ENCODE measurements at places on chromosomes 11 and 22.

- DNase-seq = no peak
Observed at GRCh38 chr11:43951231-43951630, 8.8 kb downstream of the C11orf96 start.

DNA sequence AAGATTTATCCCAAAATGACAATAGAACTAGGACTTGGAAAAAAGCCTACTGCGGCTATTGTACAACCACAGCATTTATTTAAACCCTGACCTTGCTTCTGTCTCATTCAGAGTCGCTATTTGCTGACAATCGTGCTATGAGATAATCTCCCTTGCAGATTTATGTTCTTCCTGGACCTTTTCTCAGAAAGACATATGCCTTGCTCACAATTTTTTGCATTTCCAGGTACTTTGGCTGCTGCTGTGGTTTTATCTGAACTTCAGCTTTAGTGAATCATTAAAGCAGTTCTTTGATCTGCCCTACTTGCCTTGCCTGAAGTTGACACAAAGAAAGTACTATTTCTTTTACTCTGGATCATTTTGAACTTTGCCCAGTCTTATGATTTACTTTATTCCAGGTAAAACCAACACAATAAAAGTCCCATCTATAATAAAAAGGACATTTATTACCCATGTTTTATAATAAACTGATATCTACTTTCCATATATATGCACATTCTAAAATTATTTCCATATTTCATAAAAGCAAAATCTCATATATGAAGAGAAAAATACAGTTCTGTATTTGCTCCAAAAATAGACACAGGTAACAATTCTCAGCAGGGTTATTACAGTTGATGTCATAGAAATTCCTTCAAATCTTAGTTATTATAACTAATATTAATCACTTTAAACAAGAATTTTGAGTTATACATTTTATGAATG lies 63.4 kb upstream of the CARD18 start:
- DNase-seq = no peak

GRCh38 chr11:29482510-29482909 lies 534.3 kb downstream of the KCNA4 start:
- DNase-seq = no peak

- DNase-seq = no peak
Observed at GRCh38 chr11:60910711-60911380, 3.1 kb upstream of the TMEM109 start.

- DNase-seq = peak; percentile 66
Observed at GRCh38 chr11:64970731-64971151, 1.2 kb downstream of the MAJIN start.

GRCh38 chr11:30016588-30017363 lies at the start of gene KCNA4:
KCNA4 (minus strand) TSS chr11:30017030; CDS start chr11:30012678, 4,352 bp downstream.
- no peak for DNase-seq

DNA sequence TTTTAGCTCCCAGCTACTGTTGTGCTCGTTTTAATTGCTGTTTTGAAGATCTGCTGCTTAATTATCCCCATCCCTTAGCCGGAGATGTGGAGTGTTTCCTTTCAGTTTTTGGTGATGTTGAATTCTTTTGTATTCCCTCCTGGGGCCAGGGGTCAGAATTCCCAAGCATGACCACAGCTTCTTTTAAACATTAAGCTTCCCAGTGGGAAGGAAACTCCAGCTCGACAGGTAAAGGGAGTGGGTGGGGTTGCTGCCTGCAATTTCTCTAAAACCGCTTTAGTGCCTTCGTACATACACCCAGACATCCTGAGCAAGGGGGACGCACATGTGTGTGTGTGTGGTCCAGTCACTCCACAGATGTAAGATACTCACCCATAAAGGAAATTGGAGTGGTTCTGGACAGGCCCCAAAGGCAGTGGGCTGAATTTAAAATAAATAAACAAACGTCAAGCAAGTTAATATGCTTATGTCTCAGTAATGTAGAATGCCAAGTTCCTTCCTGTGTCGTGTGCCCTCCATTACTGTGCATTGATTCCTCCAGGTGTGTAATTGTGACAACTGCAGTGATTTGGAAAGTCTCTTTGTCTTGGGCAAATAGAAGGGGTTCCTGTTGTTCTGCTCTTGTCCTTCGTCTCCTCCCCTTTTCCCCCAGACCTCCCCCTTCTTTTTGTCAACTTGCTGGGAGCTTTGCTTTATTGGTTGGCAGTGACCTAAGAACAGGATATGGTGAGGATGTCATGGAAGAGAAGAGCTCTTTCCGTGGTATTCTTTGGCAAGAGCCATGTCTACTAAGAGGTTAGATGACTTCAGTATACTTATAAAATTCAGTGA lies 19.2 kb upstream of the ADSL start:
- DNase-seq = peak; percentile 37

DNA sequence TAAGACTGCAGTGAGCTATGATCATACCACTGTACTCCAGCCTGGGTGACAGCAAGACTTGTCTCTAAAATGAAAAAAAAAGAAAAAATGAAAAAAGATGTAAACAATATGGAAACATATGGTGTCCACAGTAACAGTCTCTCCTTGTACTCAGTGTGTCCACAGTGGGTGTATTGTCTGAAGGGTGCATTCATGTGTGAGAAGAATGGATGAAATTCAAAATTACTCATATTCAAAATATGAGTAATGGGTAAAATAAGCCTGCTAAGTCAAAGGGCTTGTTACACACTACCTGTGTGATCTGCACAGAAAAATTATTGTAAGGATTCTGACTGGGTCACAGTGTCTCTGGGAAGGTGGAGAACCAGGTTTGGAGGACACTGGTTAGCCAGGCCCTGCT lies 26.9 kb downstream of the PPFIA1 start:
- no peak for DNase-seq

- DNase-seq = no peak
Observed at GRCh38 chr22:38942702-38943101, 14.7 kb upstream of the APOBEC3A start.

DNA sequence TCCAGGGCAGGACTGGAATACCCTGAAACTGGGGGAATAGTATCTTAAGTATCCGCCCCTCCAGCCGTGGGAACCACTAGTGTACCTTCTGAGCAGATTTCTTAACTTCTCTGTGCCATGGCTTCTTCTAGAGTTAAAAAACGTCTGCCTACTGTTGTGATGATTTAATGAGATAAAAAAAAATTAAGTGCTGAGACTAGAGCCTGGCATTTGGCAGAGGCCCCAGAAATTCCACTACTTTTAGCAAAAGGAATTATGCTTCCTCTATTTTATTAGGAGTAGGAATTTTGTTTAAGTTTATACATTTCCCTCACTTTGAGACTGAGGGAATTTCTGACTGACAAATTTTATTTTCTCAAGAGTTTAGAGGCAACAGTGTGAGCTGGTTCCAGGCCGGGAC lies 371.2 kb upstream of the B3GAT1 start:
- no peak for DNase-seq

DNA sequence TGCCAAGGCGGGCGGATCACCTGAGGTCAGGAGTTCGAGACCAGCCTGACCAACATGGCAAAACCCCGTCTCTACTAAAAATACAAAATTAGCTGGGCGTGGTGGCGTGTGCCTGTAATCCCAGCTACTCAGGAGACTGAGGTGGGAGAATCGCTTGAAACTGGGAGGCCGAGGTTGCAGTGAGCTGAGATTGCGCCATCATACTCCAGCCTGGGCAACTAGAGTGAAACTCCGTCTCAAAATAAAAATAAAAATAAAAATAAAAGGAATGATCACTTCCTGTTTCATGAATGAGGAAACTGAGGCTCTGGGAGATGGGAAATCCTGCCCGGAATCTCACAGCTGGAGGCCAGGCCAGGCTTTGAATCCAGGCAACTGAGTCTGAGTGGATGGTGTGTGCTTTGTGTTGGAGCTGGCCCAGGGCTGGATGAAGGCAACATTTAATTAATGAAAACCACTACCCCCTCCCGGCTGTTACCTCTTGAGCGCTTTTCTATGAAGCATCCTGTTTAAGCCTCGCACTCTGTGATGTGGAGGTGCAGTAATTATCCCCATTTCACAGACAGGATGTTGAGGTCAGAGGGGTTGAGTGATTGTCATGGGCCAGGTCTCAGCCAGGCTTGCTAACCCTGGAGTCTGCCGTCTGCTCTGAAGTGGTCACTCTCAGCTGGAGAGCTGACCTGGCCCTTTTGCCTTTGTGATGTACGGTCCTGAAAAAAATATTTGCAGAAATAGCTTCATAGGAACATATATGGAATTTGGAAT lies 27.8 kb downstream of the LRP5 start:
- DNase-seq = no peak

DNA sequence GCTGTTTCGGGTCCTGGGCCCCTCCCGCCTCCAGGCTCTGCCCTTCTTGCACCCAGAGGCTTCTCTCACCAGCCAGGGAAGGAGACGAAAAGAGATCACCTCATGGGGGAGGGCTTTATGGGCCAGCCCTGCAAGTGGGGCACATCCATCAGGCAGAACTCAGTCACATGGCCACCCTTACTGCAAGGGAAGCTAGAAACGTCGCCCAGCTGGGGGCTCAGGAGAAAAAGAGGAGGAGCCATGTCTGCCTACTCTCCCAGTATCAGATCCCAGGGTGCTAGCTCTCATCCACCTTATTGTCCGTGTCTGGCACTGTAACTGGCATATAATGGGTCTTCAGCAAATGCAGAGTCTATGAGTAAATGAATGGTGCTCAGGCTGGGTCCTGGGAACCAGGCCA lies 24.2 kb downstream of the MFNG start:
- DNase-seq = no peak

DNA sequence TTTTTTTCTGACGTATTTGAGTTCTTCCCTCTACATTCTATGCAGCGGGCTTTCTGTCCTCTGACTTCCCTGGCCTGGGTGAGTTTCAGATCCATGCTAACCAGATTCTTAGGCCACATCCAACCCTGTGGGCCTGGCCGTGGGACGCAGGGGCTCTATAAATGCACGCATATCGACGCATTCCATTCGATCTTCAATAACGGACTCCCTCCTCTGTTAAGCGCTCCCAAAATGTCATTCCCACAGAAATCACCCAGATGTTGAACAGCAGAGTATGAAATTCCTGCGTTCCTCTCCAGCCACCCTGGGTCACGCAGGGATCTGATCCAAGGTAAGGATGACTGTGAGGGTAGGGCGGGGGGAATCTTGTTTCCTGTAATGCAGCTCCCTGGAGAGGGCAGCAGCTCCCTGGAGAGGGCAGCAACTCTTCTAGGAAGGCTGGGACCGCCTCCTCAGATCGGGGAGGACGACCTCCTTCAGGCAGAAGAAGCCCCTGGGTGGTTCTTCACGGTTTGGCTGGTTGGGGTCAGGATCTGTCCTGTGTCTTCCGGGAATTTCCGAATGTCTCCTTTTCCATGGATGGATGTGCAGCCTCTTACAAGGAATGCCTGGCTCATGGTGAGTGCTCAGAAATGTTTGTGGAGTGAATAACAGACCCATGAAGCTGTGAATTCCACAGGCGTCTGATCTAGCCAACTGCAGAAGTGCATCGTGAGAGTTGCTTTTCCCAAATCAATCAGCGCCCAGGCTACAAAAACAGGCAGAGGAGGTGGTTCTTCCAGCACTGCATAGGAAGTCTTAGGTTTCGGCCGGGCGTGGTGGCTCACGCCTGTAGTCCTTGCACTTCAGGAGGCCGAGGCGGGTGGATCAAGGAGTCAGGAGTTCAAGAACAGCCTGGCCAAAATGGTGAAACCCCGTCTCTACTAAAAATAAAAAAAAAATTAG lies 12.2 kb downstream of the MRGPRD start:
- DNase-seq = peak; percentile 13

GRCh38 chr22:28629420-28630176 lies 50.0 kb downstream of the TTC28 start:
- no peak for DNase-seq

DNA sequence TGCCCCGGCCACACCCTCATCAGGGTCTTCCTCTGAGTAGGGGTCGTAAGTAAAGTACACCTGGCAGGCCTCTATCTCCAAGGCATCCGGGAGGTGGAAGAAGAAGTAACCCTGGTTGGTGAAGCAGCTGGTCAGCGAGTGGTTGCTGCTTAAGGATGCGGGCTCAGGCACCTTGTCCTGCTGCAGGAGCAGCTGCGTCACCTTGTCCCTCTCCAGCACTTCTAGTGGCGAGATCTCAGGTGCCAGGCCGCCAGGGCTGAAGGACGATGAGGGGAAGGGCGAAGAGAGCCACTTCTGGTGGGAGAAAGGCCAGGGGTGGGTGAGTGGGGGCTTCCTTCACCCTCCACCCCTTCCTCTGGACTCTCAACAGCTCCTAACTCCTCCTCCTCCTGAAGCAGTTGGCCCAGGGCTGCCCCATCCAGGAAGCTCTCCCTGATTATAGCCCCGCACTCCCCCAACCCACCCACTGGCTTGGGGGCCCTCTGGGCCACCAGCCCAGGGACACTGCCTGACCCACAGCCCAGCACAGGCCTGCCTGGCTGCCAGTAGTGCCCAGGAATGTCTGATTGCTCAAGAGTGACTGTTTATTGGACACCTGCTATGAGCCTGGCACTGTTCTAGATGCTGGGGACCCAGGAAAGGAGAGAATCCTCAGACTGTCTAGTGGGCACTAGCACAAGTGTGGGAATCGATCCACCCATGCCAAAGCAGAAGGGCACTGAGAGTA lies 19.2 kb upstream of the TMPRSS6 start:
- DNase-seq = no peak

- DNase-seq = no peak
Observed at GRCh38 chr11:132977746-132978145, 554.6 kb downstream of the OPCML start.

- DNase-seq = no peak
Observed at GRCh38 chr11:133732109-133732674, 113.1 kb downstream of the SPATA19 start.

DNA sequence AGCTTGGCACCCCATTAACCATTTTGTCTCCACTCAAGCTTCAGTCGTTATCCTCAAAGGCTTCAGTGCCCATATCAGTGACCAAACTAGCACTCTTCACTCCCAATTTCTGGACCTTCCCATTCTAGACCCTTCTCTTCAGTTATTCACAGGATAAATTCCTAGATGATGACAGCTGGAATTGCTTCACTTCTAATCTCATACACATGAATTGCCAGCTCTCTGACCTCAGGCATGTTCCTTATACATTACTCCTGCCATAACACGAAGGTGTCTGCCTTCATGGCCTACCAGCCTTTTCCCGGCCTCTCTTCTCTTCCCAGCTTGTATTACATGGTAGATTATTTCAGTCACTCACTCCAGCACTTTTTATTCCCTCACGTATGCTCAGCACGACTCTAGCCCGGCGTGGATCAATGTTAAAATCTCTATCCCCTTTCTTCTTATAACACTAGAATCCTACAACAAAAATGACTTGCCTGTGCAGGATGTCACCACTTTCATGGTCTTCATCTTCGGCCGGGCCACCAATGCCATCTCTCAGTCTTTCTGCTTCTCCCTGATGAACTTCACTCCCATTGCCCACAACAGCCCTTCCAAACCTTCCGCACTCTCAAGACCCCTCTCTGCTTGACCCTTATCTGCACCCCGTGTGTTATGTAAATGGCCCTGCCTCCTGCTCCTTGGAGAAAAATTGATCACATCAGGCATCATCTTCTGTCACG lies 36.9 kb downstream of the EIF3F start:
- peak; percentile 6 for DNase-seq

DNA sequence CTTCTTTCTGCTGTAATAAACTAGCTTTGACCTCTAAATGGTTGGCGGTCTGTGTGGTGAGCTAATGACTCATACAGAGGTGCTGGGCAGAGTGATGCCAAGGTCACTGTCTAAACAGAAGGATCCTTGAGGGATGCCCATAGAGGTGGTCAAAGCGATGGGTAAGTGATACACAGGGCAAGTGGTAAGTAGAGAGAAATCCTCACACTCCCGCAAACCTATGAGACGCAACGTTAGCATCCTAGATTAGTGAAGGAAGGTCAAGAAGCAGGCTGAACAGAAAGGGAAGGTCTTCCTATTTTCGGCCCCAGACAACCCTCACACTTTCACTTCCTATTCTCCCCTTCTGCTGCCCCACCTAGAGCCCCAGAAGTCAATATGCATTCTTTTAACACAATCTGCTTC lies 65.6 kb upstream of the SESN3 start:
- no peak for DNase-seq

GRCh38 chr11:35183326-35183925 lies 44.5 kb downstream of the CD44 start:
- DNase-seq = no peak

Measured in activated CD8-positive, alpha-beta memory T cell treated with anti-CD3 and anti-CD28 coated beads, Interleukin-2, amount 50 U/mL, for 48 hours (primary cell).